ENCODE measurements at places on chromosomes 5 and 9.
A peak's percentile ranks its signal among the peaks of the same experiment; 100 is the strongest.

DNA sequence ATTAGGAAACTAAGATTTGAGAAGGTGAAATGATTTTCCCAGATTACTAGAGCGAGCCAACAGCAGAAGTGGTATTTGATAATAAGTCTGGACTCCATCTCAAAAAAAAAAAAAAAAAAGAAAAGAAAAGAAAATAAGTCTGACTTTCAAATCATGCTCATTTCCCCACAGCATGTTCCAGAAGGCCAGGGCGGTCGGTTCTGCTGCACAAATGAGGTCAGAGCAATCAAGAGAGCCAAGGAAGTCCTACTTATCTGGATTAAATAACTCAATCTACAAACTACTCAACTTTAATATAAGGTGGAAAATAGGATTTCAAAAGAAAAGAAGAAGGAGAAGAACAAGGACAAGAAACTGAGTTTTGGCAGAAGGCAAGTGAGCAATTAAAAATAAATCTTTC is 130.4 kb upstream of the RASA1 start:
- no peak for DNase-seq

DNA sequence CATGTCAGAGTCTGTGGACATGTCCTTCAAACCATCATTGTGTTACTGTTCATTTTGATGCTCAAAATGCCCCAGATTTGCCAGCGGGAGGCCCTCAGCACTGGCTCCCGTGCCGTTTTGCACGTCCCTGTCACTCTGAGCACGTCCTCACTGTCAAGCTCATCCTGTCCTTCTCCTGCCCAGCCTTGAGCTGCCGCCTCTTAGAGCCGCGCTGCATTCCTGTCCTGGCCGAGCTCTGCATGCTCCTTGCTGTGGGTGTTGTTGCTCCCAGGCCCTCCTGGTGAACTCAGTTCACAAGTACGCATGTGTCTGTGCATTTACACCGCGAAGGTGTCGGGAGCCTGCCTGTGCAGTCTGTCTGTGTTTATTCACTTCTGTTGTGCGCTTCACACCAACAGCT is 62.2 kb downstream of the WNK2 start:
- DNase-seq, result no peak

DNA sequence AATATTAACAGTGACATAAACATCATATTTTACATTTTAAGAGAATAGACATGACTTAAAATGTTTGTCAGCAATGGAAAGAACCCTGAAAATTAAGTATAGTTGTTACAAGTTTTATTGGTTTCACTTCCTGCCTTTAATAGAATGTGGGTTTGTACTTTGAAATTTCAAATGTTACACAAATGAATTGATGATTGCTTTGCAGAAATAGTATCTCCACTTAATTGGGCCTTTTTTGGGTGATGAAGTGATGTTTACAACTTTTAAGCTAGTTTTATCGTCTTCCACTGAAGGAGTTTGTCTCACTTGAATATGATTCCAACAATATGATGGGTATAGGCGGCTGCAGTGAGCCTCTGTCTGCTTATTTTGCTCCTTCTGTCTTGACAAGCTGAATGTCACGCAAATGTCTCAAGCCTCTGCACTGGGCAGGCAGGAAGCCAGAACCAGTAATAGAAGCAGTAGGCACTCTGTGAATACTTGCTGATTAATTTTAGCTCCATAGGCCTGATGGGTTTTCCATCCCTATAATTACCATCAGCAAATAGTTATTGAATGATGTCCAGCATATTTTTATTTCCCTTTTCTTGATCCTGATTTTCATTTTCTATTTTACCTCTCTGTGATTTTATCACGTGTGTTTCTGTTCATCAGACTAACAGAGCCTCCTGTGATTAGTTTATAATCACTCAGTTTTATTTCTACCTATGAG is 10.6 kb upstream of the NR3C1 start:
- DNase-seq, result no peak

DNA sequence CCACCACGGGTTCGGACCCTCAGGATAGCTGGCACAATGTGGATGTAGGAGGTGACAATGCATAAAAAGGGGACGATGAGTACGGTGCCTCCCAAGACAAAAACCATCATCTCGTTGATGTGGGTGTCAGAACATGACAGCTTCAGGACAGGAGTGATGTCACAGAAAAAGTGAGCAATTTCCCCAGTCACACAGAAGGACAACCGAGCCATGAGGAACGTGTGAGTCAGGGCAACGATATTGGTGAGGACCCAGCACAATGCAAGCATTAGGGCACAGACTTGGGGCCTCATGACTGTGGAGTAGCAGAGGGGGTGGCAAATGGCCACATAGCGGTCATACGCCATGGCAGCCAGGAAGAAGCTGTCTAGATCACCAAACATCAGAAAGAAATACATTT is 491 bp downstream of the OR1N1 start:
- DNase-seq, result no peak

- no peak for DNase-seq
Measured at GRCh38 chr5:39599721-39600431, 175.1 kb upstream of the DAB2 start.

- DNase-seq, result no peak
Measured at GRCh38 chr5:181190711-181191525, 14.1 kb downstream of the TRIM7 start.

DNA sequence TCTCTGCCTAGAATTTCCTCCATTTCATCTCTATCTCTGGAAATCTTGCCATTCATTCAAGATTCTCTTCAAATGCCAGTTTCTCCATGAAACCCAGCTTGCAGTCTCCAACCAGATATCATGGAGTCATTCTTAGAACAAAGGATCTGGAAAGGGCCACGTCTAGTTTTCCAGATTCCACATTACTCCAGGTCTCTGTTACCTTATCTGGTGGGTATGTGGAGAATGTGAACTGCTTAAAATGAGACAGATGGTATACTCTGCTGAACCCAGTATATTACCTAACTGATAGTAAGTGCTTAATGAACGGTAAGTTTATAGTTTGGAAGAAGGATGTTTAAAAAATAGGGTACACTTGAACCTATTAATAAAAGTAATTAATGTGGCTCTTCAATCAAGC is 52.3 kb upstream of the ZSWIM6 start:
- DNase-seq, result no peak

GRCh38 chr5:169050636-169051035 is 250.3 kb downstream of the SLIT3 start:
- DNase-seq, result no peak

DNA sequence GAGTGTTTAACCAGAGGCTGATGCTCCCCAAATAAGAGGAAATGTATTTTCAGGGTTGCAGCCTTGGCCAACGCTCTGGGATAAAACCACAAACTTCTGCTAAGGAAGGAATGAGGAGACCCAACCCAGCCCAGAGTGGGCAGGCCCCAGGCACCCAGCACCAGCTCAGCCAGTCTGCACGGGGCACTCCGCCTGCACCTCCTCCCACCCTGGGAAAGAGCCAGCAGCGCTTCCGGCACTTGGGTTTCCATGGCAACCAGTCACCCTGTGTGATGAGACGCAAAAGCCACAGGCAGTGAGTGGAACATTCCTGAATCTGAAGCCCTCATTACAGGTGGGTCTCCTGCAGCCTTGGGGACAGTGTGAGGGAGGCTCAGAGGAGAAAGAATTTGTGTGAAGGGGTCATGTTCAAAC is 85.2 kb upstream of the ZBTB43 start:
- peak; percentile 68 for DNase-seq

- no peak for DNase-seq
Measured at GRCh38 chr9:133534346-133535291, at the start of gene ADAMTSL2. Gene ADAMTSL2, plus strand, starts transcription at chr9:133534704. Its CDS starts 2,009 bp downstream, at chr9:133536713.

- no peak for DNase-seq
Measured at GRCh38 chr5:132767150-132767549, 9.9 kb downstream of the SEPTIN8 start.

GRCh38 chr5:11432116-11432515 is 472.1 kb downstream of the CTNND2 start:
- no peak for DNase-seq

- no peak for DNase-seq
Measured at GRCh38 chr9:90368241-90368640, 274.4 kb downstream of the DIRAS2 start.

GRCh38 chr9:69937833-69938535 is 105.7 kb upstream of the MAMDC2 start:
- no peak for DNase-seq

- no peak for DNase-seq
Measured at GRCh38 chr5:148003226-148003625, 60.6 kb upstream of the SPINK5 start.

GRCh38 chr5:143229896-143230675 is 173.4 kb downstream of the NR3C1 start:
- DNase-seq, result peak; percentile 90

- no peak for DNase-seq
Measured at GRCh38 chr5:73417303-73418034, 31.1 kb downstream of the FOXD1 start.

GRCh38 chr9:89135591-89136166 is 42.9 kb downstream of the SHC3 start:
- DNase-seq, result no peak

Data from epithelial cell of proximal tubule (primary cell).